ENCODE measurements at places on chromosomes 6 and 20.

DNA sequence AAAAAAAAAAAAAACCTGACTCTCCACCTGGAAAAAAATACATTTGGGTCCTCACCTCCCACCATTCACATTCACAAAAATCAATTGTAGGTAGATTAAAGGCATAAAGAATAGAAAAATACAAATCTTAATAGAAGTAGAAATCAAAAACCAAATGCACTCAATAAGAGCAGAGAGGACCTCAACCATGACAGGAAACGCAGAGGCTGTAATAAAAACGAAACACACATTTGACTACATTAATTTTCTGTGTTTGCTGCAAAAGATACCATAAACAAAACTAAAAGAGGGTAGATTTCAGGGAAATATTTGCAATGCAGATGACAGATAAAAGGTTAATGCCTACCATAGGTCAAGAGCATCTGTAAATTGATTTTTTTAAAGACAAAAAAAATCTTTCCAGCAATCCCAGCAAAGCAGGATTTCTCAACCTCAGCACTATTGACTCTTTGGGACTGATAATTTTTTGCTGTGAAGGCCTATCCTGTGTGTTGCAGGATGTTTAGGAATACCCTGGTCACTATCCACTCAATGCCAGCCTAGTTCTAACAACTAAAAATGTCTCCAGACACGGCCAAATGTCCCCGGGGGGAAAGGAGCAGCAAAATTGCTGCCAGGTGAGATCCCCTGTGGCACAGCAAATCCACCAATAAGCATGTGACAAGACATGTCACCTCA, 9.1 kb downstream of the ETV7 start:
- no peak for DNase-seq

DNA sequence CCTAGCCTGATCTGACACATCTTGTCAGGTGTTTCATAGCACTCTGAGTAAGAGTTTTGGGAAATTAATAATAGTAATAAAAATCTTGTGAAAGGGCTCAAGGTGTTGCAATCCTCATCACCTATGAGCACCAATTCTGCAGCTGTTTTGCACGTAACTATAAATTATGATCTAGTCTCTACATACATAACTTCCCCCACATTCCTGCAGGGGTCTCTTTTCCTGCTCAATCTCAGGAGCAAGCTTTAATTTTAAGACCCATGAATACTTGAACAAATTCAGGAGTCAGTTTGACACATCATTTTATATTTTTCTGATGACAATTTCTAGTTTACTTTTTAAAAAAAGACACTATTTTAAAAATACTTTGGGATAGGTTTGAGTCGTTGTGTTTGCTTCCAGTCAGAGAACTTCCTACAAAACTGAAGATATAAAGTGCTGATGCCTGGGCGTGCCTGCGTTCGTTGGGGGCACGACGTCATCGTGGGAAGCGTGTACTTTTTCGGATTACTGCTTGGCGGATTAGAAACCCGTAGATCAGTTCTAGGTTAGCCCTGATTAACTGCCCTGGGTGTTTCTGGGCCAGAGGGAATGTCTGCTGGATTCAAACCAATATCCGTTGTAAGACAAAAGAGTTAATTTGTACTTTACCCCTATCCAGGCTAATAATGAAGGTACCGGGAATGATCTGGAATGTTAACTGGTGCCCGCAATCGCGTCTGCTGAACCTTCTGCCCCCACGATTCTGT, 1.0 kb upstream of the E2F3 start:
- peak; percentile 55 for DNase-seq

DNA sequence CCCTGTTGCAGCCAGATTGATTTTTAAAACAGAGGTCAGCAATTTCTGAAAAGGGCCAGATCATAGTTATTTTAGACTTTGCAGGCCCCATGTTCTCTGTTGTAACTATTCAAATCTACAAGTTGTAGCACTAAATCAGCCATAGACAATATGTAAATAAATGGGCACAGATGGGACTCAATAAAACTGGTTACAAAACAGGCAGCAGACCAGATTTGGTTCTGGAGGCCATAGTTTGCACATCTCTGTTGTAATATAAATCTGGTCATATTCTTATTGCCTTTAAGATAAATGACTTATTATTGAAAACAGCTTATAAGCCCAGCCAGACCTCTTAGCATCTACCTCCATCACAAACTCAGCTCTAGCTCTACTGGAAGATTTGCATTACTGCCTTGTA, 114.0 kb upstream of the ARG1 start:
- DNase-seq: no peak

- no peak for DNase-seq
Measured at GRCh38 chr6:126963077-126963809, 155.2 kb upstream of the RSPO3 start.

- no peak for DNase-seq
Measured at GRCh38 chr6:119073307-119074051, 5.0 kb downstream of the FAM184A start.

GRCh38 chr6:30150671-30151395, 10.2 kb downstream of the TRIM10 start:
- no peak for DNase-seq

DNA sequence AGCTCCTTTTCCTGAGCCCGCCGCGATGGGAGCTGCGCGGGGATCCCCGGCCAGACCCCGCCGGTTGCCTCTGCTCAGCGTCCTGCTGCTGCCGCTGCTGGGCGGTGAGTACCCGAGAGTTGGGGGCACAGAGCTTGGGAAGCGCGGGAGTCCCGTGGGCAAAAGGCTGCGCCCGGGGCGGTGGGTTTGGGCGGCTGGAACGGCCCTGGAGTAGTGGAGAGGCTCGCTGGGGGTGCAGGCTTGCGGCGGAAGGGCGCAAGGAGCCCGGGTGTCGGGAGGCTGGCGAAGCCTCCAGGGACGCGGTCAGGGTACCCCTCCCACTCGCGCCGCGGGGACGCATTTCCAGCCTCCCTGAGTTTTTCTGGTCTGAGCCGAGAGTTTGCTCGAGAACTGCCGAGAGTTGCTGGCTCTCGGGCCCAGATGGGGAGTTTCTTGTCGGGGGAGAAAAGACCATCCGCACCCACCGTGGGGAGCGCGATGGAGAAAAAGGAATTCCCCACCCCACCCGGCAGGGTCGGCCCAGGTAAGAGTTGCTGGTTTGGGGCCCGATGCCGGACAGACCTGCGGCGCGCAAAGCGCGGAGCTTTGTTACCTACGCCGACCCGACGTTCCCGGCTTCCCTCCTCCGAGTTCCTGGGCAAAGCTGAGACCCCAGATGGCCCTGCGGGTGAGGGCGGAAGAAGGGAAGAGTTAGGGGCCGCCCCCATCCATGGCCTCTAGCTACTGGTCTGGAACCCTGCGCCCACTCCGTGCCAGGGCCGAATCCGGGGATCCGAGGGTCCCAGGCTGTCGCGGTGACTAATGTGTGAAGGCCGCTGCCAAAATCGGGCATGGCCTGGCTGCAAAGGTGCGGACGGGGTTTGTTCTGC, 584 bp downstream of the PTK7 start:
- DNase-seq: no peak

GRCh38 chr20:52895235-52895634, 76.9 kb upstream of the TSHZ2 start:
- no peak for DNase-seq

- DNase-seq: no peak
Measured at GRCh38 chr20:31815408-31816188, 3.6 kb upstream of the MYLK2 start.

DNA sequence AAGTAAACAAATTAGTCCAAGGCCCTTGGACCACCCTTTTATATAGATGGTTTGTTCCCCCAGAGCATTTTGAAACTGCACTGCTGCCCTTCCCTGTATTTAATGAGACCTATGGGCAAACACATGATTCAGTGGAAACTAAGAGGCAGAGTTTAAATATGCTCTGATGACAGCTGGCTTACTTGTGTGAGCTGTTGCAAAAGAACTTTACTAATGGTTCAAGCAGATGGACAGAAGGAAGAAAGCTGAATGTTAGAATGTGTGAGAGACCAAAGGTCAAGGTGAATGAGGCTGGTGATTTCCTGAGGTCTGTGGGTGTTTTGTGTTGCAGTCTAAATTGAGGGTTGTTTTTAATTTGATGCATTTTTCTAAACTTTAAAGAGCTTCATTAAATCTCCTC, 123.0 kb upstream of the CEP162 start:
- DNase-seq: no peak

DNA sequence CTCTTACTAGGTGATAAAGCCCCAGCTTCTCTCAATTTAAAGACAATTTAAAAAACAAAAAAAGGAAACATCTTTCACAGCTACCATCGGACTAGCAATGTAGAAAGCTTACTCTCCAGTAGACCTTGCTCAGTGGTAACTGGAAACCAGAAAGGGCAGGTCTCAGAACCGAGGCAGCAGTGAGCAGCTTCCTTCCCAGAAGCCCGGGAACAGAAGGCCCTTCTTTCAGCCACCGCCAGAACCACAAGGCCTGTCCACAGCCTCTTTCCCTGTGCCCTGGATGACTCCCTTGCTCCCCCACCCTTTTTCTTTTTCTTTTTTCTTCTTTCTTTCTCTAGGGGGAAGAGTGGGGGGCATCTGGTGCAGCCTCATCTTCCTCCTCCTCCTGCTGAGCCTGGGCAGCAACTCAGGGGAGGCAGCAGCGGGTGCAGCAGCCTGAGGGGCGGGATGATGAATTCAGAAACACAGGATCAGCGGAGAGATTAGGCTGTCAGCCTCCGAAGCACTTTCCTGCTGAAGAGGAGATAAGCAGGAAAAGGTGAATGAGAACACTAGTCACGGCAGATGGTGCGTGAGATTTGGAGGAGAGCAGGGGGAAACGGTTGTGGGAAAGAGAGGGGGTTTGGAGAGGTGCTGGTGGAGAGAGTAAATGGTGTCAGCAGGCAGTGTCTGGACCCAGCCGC, 158.5 kb downstream of the ID4 start:
- no peak for DNase-seq

GRCh38 chr20:57870597-57871236, 160.9 kb upstream of the PMEPA1 start:
- no peak for DNase-seq

- DNase-seq: no peak
Measured at GRCh38 chr6:22614547-22614946, 45.2 kb downstream of the HDGFL1 start.

GRCh38 chr6:159180001-159180400, 10.8 kb downstream of the FNDC1 start:
- DNase-seq: no peak

- DNase-seq: no peak
Measured at GRCh38 chr6:53426667-53427270, 78.0 kb upstream of the ELOVL5 start.

DNA sequence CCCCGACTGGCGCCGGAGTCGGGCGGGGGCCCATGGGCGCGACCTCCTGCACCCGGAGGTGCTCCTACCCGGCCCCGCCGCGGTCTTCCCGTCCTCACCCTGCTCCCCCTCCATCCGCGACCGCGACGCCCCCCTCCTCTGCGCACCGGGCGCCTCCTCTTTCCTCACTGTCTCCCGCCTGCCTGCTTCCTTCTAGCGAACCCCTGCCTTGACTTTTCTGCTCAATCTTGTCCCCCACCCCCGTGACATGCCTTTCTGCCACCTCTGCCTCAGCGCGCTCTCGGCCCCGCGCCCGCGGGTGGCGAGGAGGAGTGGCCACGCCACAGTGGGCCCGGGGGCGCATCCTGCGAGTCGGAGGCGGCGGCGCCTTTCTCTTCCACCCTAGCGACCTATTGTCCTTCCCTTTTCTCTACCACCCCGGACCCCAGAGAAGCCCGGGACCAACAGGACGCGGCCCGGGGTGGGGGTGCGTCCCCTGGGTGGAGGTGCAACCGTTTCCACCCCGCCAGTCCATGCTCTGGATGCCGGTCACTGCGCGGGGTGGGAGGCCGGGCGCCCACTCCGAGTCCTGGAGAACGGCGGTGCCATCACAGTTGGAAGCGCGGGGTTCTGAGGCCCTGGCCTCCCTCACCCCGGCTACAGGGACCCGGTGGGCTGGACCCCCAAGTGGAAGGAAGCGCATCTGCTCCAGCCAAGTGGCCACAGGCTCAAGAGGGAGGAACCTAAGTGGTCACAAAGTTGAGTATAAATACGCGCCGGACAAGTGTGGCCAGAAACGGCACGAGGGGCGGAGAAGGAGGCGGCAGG, 2.0 kb downstream of the PDE10A start:
- DNase-seq: no peak

DNA sequence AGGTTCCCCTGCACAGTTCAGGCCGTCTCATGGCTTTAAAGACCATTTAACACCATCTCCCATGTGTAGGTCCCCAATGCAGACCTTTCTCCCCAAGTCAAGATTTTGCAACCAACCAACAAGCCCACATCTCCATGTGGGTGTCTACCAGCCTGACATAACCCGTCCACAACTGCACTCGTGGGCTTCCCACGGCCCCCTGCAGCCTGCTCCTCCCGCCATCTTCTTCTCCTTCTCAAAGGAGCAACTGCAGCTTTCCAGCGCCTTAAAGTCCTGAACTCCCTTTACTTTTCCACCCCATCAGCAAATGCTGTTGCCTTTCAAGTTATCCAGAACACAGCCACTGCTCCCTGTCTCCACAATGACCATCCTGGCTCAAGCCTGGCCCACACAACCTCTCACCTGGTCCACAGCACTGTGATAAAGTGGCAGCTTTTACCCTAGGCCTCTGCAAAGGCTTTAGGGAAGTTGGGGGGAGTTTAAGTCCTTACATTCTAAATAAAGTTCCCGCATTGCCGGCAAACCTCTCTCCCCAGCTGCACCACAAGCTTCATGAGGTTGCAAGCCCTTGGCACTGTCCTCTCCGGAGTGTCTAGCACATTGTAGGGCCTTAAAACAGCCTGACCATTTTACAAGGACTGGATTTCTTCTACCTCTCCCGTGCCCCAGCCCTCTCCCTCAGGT, 140.5 kb downstream of the PREX1 start:
- DNase-seq: no peak

- DNase-seq: no peak
Measured at GRCh38 chr20:48631114-48632016, 196.4 kb downstream of the PREX1 start.

DNA sequence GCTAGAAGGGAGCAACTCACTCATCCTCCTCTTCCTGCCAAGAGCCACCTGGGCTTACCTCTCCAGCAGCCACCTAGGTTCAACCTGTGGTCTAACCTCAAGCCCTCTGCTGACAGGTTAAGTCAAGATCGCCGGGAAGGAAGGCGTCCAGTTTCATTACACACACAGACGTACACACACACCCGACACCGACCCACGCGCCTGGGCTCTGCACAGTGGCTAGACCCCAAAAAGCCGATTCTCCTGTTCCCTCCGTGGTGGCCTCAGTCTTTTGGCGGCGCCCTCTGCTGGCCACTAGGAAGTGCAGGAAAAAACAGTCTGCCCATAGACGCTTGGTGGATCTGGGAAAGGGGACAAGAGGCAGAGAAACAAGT, 52.8 kb downstream of the MRPL14 start:
- peak; percentile 50 for DNase-seq

Measured in stimulated activated CD4-positive, alpha-beta T cell treated with anti-CD3 and anti-CD28 coated beads, TNF-alpha, amount 100 ng/mL, for 24 hours (primary cell).